ENCODE measurements at places on chromosomes 12 and 14. TPM values are rescaled to one million over a fixed set of nuclear protein-coding genes. Genes with fewer than 3 reads are reported as not detected.

The INSM2 gene
- total RNA-seq: not detected

The PXMP2 gene
- total RNA-seq: 23.4 TPM

The EIF4B gene
- 417 TPM for total RNA-seq

DNA sequence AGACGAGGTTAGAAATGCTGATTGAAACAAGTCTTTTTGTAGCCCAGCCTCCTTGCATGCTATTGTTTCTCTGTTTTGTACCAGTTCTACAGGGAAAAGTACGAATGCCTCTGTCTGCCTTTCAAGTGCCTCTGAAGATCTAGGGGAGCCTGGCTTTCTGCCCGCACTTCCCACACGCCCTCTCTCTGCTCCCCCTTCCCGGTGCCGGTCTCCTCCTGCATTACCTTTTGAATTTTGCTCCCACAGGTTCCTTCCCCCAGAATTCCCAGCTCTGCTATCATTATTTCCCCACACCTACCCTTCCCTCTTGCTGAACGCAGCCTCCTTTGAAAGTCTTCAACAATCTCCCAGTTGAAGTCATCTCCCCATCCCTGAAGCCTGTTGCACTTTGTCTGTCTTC is 689.7 kb downstream of the BCL11B start:
- no peaks in the 10 kb centered on the region for H3K4me1 ChIP-seq
- no peak for DNase-seq
- no peak overlapping the region for H3K4me3 ChIP-seq
- H3K36me3 ChIP-seq: no peaks in the 10 kb centered on the region

DNA sequence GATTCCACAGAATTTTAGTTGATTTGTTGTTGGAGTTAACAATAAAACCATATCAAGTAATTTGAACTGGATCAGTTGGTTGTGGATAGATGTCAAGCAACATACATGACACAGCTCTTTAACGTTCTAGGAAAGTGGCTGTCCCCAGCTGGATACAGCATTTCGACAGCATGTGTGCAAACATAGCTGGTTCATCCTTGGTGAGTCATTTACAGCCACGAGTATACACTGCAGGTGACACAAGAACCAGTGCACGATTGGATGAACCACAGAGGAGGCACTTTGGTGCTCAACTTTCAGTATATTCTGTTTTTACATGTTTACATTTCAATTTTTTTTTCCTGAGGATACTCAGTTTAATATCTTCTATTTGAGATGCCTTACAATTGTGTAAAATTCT is 242.4 kb downstream of the TMEM117 start:
- no peak overlapping the region for H3K27ac ChIP-seq
- no peaks in the 10 kb centered on the region for H3K27me3 ChIP-seq

- DNase-seq: no peak
- no peak overlapping the region for H3K27ac ChIP-seq
- no peaks in the 10 kb centered on the region for H3K36me3 ChIP-seq
- no peaks in the 10 kb centered on the region for H3K27me3 ChIP-seq
Measured at GRCh38 chr12:2154050-2154449, 101.3 kb downstream of the CACNA1C start.

- H3K36me3 ChIP-seq: no peaks in the 10 kb centered on the region
- no peak for DNase-seq
- H3K4me1 ChIP-seq: peaks cover 5% of the 10 kb centered on the region
- no peak overlapping the region for H3K27ac ChIP-seq
- no peak overlapping the region for H3K4me3 ChIP-seq
Measured at GRCh38 chr14:54503486-54503885, 6.2 kb upstream of the CGRRF1 start.
